Activated CD8-positive, alpha-beta memory T cell treated with anti-CD3 and anti-CD28 coated beads, Interleukin-2, amount 50 U/mL, for 48 hours (primary cell): ENCODE measurements at places on chromosomes 5 and 9.

- peak; percentile 47 for DNase-seq
Observed at GRCh38 chr5:170105642-170106611, at the start of gene FOXI1. Gene FOXI1 (plus strand): TSS chr5:170105897. CDS start chr5:170105958, 61 bp downstream.

- DNase-seq = no peak
Observed at GRCh38 chr5:83124593-83124992, 47.2 kb downstream of the XRCC4 start.

GRCh38 chr5:159787837-159788236 lies 128.4 kb upstream of the ADRA1B start:
- DNase-seq = no peak

GRCh38 chr5:159700016-159700415 lies 216.3 kb upstream of the ADRA1B start:
- no peak for DNase-seq

- no peak for DNase-seq
Observed at GRCh38 chr5:71887680-71888079, 168.6 kb downstream of the CARTPT start.

DNA sequence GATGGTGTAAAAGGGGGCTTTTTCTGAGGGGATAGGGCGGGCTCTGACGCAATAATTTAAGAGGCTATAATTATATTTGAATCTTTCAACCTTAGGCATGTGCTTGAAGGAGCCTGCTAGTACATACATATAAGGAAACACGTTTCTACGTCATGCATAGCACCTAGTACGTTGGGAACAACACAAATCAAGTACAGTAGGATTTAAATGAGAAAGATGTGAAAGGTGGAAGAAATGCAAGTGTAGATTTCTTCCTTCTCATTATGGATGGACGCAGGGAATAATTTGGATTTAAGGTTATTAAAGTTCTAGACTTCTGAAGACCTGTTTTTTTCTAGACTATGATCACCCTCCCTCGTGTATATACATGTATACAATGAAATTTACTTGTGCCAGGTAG lies 927 bp upstream of the CDO1 start:
- no peak for DNase-seq

- no peak for DNase-seq
Observed at GRCh38 chr9:70479880-70480291, 65.4 kb upstream of the KLF9 start.

DNA sequence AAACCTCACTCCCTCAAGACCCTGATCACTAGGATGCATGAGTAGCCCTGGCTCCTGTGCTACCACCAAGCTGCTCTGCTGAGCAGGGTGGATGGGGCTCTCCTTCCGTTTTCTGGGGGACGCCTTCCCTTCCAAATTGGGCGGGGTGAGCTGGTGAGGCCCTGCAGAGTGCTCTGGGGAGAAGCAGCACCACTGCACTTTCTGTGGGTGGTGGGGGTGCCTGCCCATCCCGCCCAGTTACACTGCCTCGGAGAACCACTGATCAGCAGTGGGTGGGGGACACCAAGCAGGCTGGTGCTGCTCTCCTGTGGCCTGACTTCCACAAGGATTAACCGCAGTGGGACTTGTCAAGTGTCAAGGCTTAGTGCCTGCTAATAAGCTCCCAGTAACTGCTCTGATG lies 19.0 kb downstream of the GFPT2 start:
- no peak for DNase-seq

- no peak for DNase-seq
Observed at GRCh38 chr5:170221327-170221741, 11.5 kb upstream of the C5orf58 start.
